ENCODE measurements at places on chromosomes 16 and 17.

DNA sequence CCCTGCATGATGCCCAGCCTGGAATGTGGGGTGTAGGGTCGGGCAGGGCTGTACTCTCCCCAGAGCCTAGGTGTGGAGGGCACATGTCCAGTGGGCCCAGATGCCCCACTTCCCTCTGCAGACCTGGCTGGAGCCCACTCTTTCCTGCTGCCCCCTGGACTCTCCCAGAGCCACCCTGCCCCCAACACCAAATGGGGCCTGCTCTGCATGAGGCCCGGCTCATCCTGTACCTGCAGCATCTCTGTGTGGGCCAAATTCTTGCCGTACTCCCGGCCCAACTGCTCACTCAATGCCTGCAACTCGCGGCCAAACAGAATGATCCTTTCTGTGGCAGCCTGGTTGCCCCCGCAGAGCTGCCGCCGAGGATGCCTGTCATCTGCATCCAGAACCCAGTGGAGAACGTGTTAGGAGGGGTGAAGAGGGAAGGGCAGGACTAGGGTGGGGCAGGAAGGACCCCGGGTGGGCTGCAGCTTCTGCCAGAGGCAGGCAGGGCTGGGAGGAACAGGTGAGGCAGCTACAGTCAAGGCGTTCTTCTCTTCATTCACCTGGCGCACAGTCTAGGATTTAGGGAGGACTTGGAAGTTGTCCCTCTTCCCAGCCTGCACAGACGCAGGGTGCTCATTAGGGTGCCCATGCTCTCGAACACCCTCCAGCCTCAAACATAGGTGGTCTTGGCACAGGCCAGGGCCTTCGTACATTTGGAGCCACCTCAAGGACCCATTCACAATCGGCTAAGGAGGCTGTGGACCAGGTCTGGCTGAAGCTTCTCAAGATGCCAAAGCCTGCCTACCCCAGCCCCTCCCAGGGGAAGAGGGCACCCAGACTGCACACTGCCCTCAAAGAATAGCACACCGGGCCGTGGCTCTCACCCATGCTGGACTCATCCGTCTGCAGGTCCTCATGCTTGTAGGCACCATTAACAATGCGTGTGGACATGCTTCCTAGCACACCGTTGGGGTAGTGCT, 8.7 kb upstream of the GFOD2 start:
- DNase-seq = no peak

GRCh38 chr17:62860962-62861873, 53.1 kb upstream of the MARCHF10 start:
- DNase-seq = no peak

GRCh38 chr16:19415461-19415860, 2.2 kb upstream of the TMC5 start:
- no peak for DNase-seq

DNA sequence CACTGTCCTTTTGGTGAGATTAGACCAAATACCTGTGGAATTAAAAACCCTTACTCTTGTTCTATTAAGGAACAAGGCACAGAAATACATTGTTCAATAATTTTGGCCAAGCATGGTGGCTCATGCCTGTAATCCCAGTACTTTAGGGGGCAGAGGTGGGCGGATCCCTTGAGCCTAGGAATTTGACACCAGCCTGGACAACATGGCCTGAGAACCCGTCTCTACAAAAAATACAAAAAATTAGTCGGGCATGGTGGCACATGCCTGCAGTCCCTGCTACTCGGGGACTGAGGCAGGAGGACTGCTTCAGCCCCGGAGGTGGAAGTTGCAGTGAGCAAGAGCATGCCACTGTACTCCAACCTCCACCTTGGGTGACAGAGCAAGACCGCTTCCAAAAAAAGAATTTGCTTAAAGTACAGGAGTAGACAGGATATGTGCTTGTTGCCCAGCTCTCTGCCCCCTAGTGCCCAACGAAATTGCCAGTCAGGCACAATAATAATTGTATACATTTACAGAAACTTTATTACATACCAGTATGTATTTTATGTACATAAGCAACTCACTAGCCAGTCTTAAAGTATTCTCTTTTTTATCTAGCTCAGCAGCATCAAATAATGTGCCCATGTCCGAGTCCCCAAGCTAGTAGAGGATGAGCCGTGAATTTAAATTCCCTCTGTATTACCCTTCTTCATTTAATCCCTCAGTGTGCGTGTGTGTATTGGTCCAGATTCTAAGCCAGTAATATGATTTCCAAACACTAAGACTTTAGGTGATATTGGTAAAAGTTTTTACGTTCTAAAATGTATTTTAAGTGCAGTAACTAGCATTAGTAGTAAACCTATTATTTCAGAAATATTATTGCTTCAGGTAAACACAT, 1.4 kb downstream of the THUMPD1 start:
- no peak for DNase-seq

GRCh38 chr16:4488499-4488967, 12.3 kb downstream of the HMOX2 start:
- no peak for DNase-seq

GRCh38 chr16:8137606-8138005, 452.7 kb downstream of the TMEM114 start:
- DNase-seq = no peak

DNA sequence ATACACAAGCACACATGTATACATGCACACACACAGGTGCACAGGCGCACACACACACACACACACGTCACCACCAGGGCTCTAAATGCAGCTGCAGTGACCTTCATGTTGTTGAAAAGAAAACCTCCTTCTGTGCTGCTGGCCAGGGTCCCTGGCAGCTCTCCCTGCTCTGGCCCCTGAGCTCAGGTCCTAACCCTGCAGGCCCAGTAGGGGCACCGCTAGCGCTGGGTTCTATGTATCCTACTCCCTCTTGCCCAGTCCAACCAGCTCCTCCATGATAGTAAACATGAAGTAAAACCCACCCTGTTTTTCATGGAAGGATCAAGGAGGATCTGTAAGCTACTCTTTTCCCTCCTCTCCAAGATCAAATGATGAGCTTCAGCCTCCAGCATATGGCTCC, 172.8 kb downstream of the RBFOX3 start:
- no peak for DNase-seq

DNA sequence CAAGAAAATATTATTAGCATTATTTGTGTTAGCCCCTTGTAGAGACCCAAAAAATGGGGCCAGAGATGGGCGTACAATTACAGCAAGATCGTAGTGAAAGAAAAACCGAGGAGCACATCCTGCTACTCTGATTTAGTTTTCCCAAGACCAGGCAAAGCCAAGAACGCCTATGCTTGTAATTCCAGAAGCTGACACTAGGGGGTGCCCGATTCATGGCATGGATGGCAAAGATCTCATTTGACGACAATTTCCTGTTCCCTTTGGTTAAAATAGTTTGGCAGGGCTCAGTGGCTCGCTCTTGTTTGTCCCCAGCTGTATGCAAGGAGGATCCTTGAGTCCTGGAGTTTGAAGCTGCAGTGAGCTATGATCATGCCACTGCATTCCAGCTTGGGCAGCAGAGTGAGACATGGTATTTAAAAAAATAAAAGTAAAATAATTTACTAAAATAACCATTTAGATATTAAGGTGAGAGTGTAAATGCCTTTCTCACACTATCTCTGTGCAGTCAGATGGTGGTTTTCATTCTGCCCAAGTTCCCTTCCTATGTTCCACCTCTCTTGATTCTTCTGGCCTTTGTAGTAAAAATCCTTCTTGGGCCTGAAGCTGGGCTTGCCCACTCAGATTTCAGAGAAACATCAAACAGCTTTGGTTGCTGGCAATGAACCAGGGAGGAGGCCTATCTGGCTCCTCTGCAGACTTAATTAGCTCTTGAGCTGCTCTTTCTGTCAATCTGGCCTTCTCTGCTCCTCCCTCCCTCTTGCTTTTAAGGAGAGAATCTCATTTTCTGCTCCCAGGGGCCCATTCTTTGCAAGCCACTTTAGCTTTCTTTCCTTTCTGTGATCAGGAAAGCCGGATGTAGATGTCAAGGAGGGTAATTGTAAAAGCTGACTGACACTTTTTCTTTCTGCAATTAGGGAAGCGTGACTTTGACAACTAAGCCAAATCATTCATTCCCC, 31.2 kb downstream of the TMEM238L start:
- peak; percentile 70 for DNase-seq

- no peak for DNase-seq
Observed at GRCh38 chr17:43403846-43404245, 5.1 kb downstream of the ARL4D start.

DNA sequence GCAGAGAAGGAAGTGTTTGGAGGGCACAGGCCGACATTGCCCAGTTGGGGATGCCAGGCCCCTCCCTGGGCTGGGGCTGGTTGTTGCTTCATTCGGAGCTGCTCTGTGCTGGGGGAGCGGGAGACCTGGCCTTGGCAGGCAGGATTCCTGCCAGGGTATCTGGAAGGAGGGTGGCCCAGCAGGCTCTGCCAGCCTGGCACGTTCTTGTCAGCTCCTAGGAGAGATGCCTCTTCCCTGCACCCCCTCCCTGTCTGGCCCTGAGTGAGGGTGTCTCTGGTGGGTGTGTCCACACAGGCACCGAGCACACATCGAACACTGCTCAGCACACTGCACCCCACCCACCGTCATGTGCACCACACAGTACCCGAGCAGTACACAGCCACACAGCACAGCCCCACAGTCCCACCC, 35.2 kb downstream of the ARHGAP23 start:
- no peak for DNase-seq

DNA sequence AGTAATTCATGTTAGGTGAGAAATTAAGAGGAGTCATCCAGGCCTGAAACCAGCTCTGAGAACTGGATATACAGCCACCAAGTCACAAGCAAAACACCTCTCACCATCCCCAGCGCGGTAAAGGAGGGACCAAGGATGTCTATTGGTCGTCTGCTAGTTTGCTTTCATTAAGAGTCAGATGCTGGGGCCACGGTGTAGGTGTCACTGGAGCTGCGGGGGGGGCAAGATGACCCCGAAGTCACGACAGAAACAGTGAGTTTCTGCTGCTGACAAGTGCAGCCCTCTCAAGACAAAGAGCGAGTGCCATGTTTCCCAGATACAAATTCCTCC, 790 bp downstream of the NCBP3 start:
- peak; percentile 39 for DNase-seq

- DNase-seq = no peak
Observed at GRCh38 chr17:66522591-66523272, 220.3 kb downstream of the PRKCA start.

DNA sequence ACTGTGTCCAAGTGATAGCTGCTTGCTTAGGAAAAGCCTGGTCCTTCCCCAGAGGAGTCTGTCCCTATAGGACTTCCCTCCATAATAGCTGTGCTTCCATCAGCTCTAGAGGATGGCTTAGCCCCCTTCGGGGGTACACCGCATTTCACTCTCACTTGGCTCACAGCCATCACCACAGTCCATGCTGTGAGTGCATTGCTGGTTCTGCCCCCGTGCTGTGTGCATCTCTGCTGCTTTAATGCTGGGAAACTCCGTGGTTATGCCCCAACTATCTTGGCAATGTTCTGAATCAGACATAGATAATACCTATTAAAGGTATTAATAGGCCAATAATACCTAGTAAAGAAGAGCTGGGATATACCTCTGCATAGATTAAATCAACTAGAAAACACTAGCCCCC, 58.3 kb downstream of the SIAH1 start:
- DNase-seq = no peak

DNA sequence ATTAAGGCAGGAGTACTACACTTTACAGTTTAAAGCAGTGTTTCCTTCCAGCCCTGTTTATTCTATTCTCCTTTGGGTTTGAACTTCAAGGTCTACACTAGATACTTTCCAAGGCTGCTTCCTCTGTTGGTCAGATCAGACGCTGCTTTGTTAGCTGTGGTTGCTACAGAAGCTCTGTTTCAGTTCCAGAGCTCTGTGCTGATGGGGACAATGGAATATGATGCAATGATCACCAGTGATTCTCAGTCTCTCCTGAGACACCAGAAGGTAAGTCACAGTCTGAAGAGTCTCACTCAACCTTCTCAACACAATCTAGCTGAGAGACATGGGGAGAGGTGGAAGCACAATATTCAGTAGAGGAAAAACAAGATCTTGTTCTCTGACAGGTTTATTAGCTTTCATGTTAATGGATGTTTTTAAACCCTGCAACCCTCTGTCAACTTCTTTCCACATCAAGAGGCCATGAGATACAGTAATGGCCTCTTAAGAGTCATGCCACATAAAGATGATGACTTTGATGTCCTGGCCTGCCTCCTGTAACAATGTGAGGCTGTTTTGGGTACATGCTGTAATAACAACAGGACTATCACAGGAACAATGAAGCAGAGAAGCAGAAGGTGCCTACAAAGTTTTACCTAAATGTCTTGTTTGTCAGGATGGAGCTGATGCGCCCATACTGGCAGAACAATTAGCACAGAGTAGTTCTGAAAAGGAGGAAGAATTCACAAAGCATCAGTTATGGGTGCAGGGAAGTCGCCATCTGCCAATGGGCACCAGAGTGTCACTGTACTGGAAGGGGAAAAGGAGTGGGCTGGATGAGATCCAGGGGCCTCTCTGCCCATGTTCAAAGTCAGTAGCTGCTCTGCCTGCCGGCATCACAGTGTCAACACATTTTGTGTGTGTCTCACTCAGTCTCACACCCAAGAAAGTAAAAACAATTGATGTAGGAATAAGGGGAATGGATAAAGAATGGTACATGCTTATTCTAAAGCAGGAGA, 33.4 kb downstream of the PSME3IP1 start:
- DNase-seq = no peak

- DNase-seq = no peak
Observed at GRCh38 chr17:13410874-13411273, 190.9 kb downstream of the HS3ST3A1 start.

DNA sequence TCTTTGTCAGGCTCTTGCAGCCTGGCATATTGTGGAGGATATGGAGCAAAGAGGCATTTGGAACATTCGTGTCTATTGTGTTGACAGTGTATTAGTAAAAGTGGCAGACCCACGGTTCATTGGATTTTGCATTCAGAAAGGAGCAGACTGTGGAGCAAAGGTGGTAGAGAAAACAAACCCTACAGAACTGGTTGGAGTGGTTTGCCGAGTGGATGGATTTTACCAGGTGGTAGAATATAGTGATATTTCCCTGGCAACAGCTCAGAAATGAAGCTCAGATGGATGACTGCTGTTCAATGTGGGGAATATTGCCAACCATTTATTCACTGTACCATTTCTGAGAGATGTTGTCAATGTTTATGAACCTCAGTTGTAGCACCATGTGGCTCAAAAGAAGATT, 44.5 kb downstream of the EFCAB13 start:
- no peak for DNase-seq

GRCh38 chr17:4711661-4712181, 1.3 kb downstream of the ARRB2 start:
- DNase-seq = no peak

GRCh38 chr16:30478766-30479478, 6.4 kb downstream of the ITGAL start:
- DNase-seq = no peak

- DNase-seq = no peak
Observed at GRCh38 chr16:82671741-82672140, 45.0 kb downstream of the CDH13 start.

Data from activated naive CD4-positive, alpha-beta T cell treated with anti-CD3 and anti-CD28 coated beads, Interleukin-2, amount 50 U/mL, for 72 hours (primary cell).